ENCODE measurements at places on chromosomes 3 and 15.

DNA sequence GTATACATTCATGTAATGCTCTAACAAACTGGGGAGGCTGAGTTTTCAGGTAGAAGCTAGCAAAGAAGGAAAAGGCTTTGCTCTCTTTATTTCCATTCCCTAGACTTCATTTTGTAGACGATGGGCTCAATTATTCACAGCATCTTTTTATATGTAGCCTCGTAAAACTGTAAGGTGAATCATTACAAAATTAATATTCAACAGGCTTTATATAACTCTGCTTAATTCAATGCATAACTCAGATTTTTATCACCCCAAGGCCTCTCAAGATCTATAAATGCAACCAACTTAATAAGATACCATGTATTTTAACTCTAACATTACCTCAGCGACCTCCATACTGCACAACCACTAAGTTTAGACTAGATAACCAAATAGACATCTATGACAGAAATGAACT lies 63.0 kb upstream of the FRMD4B start:
- DNase-seq, result no peak

DNA sequence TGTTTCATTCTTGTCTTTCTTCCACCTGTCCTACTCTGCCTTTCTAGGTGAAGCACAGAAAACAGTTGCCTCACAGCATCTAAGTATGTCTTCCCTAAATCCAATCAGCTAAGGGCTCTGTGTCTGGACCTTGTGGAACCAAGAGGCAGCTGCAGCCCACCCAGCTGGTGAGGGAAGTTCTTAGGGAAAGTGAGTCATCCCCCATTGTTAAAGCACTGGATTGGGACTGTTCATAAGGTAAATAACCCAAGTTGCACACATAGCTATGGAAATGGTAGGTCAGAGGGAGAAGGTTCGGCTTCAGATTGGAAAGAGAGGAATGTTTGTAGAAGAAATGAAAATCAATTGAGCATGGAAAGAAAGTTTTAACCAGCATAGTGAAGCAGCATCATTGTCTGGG lies 18.0 kb upstream of the ARNT2 start:
- DNase-seq, result no peak

GRCh38 chr3:134459562-134459961 lies 26.2 kb downstream of the ANAPC13 start:
- no peak for DNase-seq

- no peak for DNase-seq
These were observed 11.6 kb upstream of the SEMA5B start for GRCh38 chr3:123039178-123039577.

- DNase-seq, result no peak
These were observed 118.7 kb downstream of the RPL22L1 start for GRCh38 chr3:170751083-170751898.

- DNase-seq, result no peak
These were observed 19.5 kb downstream of the UBXN7 start for GRCh38 chr3:196412704-196413103.

DNA sequence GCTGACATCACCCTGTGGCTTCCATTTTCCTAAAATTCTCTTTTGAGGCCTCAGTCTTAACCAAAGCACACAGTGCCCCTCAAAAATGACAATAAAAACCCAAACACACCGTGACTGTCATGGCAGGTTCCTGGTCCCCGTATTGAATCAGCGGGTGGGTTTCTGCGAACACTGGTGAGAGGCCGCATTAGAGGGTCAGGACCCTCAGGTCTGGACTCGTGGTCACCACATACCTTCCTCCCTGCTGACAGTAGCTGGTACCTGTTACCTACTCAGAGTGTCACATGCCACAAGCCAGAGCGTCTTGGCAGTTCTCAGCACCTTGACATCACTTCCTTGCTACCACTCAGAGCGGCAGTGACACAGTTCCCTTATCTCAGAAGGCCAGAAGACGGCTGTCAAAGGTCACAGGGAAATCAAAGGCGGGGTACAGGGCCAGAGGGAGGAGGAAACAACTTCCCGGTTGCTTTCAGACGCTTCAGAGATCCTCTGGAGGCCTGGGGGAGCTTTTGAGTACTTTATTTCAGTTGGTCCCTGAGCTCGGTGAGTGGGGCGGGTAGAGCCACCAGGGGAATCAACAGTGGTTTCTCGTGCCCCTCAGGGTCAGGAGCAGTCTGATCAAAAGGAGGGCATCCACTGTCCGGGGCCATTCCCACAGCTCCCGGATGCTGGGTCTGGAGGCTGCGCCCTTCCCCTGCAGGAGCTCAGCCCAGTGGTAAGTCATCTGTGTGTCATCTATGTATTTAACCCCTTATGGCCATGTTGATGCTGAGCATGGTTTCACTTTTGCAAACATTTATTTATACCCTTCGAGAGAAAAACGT lies at the start of the genes CCR5AS and CCRL2:
Gene CCR5AS (minus strand): TSS at position 279 of the 824 bp plus-strand sequence.
Gene CCRL2 (plus strand): TSS at position 472 of the 824 bp plus-strand sequence. CDS start 821 bp downstream, outside the sequence.
- DNase-seq, result peak; percentile 37

DNA sequence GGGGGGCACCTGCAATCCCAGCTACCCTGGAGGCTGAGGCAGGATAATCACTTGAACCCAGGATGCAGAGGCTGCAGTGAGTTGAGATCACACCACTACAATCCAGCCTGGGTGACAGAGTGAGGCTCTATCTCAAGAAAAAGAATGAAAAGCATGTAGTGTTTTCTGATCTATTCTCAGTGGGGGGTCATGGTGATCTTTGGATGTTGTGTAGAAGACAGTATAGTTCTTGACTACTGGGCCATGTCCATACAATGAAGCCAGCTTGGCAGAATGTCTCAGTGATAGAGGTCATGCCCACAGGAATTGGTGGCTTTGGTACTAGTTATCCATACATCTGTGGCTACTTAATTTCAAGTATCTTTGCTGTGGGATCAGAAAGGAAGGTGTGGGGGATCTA lies 26.8 kb upstream of the NANOGP8 start:
- no peak for DNase-seq

DNA sequence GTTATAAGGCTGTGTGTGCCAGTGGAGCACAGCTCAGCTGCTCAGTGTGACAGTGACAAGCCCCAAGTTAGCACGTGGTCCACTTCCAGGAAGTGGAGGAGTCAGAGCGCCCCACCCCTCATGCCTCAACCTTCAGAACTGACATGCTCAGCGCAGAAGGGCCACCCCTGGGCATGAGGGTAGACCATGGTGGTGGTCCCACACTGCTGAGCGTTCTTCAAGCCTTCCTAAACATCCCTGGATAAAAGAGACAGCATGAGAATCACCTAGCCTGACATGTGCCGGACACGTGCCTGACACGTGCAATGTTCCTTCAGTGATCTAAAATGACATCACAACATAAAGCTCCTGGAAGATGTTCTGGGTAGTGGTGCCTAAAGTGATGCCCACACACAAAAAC lies 16.8 kb downstream of the ATP10A start:
- peak; percentile 71 for DNase-seq

GRCh38 chr15:42056934-42057798 lies 36.3 kb upstream of the PLA2G4E start:
- DNase-seq, result peak; percentile 82

- no peak for DNase-seq
These were observed 2.0 kb upstream of the CAPN7 start for GRCh38 chr3:15204005-15204404.

DNA sequence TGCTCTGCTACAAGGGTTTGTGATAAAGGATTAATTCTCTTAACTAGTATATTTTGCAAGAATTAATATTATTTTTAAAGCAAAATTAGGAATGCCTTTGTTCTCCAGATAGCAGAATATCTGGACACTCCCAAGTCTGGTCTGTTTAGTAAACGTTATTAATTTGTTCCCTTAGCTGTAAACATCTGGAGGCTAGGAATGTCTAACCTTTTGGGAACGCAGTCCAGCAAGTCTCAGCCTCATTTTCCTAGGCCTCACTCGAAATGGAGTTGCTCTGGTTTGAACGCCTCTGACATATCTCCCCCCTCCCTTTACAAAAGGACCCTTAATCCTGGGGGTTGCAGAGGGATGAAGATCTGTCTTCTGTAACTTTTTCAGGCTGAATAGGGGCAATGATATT lies 59.3 kb upstream of the WNT7A start:
- DNase-seq, result no peak

- no peak for DNase-seq
These were observed 10.2 kb downstream of the BDH1 start for GRCh38 chr3:197545571-197545970.

GRCh38 chr3:188949996-188950395 lies 221.8 kb upstream of the TPRG1 start:
- DNase-seq, result no peak

DNA sequence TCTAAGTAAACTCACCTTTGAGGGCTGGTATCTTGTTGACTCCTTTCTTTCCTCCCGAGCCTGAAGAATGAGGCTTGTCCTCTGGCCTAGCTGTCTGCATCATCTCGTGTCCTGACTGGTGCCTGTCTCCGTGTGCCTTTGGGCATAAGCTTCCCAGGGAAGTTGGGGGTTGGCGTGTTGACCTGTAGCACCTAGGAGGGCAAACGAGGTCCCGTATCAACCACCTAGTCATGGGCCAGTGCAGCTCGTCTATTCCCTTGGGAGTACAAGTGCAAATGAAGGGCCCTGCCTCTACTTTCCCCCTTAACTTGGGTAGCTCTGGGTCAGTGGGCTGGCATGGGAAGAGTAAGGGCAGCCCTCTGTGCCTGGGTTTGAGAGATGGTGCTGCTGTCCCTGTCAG lies 8.7 kb downstream of the TEX264 start:
- no peak for DNase-seq

DNA sequence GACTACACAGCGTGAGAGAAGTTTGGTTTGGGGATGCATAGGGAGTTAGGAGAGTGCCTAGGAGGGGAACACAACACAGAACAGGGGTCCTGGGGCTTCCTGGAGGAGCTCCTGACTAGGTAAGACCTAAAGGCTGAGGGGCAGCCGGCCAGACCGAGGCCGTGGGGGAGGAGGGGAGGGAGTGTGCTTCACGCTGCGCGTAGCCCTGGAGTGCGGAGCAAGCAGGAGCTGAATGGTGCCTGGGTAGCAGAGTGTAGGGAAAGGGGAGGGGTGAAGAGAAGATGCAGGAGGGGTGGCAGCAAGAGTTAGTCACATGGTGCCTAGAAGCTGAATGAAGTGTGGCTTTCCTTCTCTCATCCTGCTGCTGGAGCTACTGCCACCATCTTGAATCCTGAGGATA lies 32.4 kb upstream of the HHATL start:
- no peak for DNase-seq

DNA sequence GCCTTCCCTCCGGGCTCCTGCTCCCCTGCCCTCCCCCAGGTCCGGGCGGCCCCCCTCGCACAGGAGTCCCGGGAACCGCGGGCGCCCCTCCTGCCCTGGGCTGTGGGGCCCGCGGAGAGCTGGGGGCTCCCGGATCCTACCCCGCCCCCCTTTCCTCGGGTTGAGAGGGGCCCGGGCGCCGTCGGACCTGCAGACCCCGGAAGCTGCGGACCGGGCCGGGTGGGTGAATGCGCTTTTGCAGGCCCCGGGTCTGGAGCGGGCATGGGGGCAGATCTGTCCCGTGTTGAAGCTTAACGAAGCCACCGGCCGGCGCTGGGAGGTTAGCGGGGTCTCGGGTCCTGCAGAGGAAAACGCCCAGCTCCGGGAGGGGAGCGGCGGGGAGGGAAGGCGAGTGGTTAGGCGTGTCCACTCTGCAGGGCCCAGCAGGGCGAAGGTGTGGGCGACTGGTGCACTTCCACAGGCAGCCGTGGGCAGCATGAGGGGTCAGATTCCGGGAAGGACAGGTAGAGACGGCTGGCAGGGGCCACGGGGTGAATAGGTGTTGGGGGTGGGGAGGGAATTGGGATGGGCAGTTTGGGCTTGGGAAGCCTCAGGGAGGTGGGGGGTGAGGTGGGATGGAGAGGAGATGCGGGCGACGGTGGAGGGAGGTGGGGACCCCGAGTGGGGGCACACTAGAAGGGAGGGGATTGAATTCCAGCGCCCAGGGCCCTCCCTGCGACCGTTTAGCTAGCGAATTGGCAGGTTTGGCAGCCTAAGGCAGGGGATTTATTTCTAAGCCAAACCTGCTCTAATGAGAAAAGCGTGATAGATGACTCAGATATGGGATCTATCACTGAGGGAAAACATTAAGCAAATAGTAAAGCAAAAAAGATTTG lies 635 bp downstream of the CD276 start:
- DNase-seq, result no peak

DNA sequence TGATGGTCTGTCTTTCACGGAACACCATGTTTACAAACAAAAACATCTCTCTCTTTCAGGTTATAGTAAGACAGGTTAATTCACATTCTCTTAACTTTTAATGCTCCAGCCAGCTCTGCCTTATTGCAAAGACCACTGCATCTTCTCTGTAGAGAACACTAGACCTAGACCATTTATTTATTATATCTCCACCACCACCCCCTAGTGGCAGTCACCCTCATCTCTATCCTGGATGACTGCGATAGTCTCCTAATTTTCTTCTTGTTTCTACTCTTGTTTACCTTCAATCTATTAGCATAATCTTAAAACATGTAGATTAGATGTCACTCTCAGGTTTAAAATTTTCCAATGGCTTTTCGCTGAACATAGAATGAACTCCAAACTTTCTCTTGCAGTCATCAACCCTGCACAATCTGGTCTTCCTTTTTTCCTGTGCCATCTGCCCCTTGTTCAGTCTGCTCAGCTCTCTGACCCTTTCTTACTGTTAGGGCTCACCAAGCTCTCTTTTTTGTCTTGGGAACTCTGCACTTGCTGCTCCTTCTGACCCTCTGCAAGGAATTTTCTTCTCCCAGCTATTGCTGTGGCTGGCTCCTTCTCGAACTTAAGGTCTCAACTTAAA lies 155.6 kb downstream of the SQOR start:
- DNase-seq, result no peak

DNA sequence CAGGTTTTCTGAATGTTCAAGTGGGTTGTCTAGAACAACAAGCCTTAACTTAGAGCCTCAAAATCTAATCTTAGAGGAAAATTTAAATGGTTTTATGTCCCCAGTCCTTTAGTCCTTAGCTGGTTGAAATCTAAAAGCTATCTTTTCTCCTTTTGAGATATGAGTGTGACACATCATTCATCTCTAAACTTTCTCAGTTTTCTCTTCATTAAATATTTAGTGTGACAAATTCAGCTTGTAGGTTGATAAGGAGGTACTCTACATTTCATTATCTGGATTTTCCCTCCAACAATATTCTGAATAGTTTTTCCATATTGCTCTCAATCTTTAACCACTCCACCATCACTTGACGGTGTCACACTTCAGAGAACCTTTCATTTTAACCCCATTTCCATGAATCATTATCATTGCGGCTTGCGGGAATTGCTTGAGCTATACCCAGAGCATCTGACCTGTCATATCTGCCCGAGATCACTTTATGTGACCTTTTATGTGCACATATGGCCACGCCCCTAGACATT lies 16.1 kb upstream of the ATP8B4 start:
- DNase-seq, result peak; percentile 66

- no peak for DNase-seq
These were observed 47.6 kb upstream of the ATP1B3 start for GRCh38 chr3:141828890-141829289.

GRCh38 chr15:39228889-39229288 lies 352.0 kb upstream of the THBS1 start:
- no peak for DNase-seq

GRCh38 chr3:122003112-122003511 lies 18.9 kb downstream of the ILDR1 start:
- no peak for DNase-seq

All from stimulated activated CD4-positive, alpha-beta T cell treated with anti-CD3 and anti-CD28 coated beads, Interleukin-1b, Interleukin-23, amount 100 ng/mL, for 48 hours (primary cell).